ENCODE measurements at places on chromosomes 1 and 21. TPM values are rescaled to one million over a fixed set of nuclear protein-coding genes. Genes with fewer than 3 reads are reported as not detected.

LIN28A gene
- total RNA-seq: not detected

DNA sequence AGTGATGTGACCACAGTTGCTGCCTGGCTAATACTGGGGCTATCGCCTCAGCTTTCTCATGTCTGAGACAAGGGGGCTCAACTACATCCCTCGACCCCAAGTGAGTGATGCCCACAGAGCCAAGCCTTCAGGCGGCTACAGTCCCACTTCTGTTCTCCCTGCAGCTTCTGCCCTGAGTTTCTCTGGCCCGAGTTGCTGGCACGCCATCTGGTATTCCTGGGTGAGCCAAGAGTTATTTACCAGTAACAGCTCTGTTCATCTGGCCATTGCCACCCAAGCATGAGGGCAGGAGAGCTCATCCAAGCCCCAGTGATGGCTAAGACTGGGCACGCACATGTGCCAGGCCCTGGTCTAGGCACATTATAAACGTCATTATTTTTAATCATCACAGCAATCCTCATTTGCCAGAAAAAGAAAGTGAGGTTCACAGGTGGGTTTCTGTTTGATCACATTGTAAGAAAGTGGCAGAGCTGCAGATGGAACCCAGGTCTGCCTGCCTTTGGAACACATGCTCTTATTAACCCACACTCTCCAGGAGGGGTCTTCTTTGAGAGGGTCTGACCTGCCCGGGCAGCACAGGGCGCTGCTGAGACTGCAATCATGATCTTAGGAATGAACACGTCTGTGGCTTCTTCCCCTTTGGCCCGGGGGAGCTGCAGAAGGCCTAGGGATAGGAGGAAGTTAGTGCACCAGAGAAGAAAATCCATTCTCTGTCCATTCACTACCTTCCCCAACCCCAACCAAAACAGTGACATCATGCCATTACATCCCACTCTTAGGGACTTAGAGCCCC, 27.5 kb downstream of the KCND3 start:
- H3K36me3 ChIP-seq: no peaks in the 10 kb centered on the region
- DNase-seq: no peak
- H3K27ac ChIP-seq: no peak overlapping the region
- no peaks in the 10 kb centered on the region for H3K27me3 ChIP-seq

CBR3 gene
- total RNA-seq: 33.1 TPM

- peaks cover 7% of the 10 kb centered on the region for H3K36me3 ChIP-seq
- H3K4me1 ChIP-seq: peaks cover 17% of the 10 kb centered on the region
- no peak for DNase-seq
- no peak overlapping the region for H3K27ac ChIP-seq
Measured at GRCh38 chr21:44849616-44850130, 23.8 kb downstream of the PTTG1IP start.

AMPD1 gene
- not detected for total RNA-seq

C4BPA gene
- total RNA-seq: not detected

- no peaks in the 10 kb centered on the region for H3K36me3 ChIP-seq
- H3K4me1 ChIP-seq: no peaks in the 10 kb centered on the region
- no peak overlapping the region for H3K4me3 ChIP-seq
- H3K27me3 ChIP-seq: no peaks in the 10 kb centered on the region
- peak; percentile 18 for DNase-seq
- peak overlapping the region; percentile 53 for H3K27ac ChIP-seq
Measured at GRCh38 chr1:168709405-168710363, 19.3 kb downstream of the DPT start.

CHAF1B gene
- 0.59 TPM for total RNA-seq

DNA sequence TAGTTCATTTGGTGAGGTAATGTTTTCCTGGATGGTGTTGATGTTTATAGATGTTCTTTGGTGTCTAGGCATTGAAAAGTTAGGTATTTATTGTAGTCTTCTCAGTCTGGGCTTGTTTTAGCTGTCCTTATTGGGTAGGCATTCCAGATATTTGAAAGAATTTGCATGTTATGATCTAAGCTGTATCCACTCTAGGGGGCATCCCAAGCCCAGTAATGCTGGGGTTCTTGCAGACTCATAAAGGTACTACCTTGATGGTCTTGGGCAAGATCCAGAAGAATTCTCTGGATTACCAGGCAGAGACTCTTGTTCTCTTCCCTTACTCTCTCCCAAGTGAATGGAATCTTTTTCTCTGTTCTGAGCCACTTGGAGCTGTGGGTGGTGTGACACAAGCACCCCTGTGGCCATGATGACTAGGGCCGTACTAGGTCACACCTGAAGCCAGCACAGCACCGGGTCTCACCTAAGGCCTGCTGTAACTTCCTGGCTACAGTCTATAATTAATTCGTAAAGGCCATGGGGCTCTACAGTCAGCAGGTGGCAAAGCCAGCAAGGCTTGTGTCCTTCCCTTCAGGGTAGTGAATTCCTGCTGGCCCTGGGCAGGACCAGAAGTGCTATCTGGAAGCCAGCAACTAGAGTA, 74.8 kb upstream of the PDE4B start:
- no peaks in the 10 kb centered on the region for H3K27me3 ChIP-seq
- no peak for DNase-seq
- H3K27ac ChIP-seq: no peak overlapping the region
- no peaks in the 10 kb centered on the region for H3K4me1 ChIP-seq
- H3K4me3 ChIP-seq: no peak overlapping the region
- H3K36me3 ChIP-seq: no peaks in the 10 kb centered on the region

- H3K4me3 ChIP-seq: no peak overlapping the region
- no peak overlapping the region for H3K27ac ChIP-seq
- no peaks in the 10 kb centered on the region for H3K27me3 ChIP-seq
- no peak for DNase-seq
- peaks cover 7% of the 10 kb centered on the region for H3K4me1 ChIP-seq
- no peaks in the 10 kb centered on the region for H3K36me3 ChIP-seq
Measured at GRCh38 chr1:62377043-62377562, 57.9 kb upstream of the KANK4 start.

DNA sequence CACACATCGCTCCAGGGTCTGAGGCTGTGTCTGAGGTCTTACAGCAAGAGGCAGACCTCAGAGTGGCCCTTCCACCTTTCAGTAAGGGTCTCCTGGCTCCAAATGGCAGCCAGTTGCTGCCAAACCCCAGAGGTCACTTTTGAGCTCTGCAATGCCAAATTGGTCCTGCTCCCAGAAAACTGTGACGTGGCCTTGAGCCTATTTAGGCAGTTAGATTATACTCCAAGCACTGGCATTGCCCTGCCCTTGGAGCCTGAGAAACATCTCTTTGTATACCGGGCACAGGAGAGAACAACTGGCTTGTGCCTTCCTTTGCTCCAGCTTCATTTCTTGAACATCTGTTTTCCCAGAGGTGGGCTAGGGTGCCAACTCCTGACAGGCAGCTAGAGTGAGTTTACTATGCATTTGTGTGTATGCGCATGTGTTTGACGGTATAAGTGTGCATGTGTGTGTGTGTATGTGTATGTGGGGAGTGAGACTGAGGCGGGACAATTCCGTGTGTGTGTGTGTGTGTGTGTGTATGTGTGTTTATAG, 134.5 kb downstream of the IER5 start:
- no peak overlapping the region for H3K27ac ChIP-seq
- H3K4me1 ChIP-seq: no peaks in the 10 kb centered on the region
- no peaks in the 10 kb centered on the region for H3K27me3 ChIP-seq
- H3K36me3 ChIP-seq: no peaks in the 10 kb centered on the region

NUDT4B gene
- total RNA-seq: 6.9 TPM

DNA sequence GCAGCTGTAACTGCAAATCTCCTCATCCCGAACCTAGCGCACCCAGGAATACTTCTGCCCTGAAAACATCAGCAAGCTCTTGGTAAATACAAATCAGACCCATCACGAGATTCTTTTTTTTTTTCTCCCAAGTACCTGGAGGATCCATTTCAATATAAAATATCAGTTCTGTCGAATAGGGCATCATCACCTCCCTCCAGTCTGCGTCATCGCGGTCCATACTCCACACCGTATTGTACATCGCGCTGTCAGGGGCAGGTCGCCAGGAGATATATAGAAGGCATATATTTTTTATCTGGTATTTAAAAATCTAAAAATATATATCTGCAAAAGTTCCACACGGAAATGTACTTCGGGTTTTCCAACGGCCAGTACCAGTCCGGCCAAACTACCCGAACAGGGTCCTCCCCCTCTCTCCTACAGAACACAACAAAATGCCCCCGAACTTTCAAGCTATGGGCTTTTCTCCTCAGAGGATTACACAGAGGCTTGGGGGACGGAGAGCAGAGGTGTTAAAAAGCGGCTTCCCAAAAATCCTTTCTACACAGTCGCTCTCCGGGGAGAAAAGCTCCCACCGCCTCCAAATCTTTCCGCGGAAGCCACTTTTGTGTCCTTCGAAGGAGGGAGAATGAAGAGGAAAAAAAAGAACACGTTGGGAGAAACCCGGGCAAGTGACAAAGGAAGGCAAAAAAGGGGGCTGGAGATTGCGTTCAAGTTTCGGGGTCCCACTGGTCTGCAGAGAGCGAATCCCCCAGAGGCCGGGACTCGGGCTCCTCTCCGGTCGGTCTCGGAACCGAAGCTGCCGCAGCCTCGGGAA, 509 bp downstream of the PIK3R3 start:
- DNase-seq: no peak
- H3K4me1 ChIP-seq: peaks cover 11% of the 10 kb centered on the region
- H3K36me3 ChIP-seq: no peaks in the 10 kb centered on the region
- H3K27me3 ChIP-seq: peaks cover 37% of the 10 kb centered on the region

DNA sequence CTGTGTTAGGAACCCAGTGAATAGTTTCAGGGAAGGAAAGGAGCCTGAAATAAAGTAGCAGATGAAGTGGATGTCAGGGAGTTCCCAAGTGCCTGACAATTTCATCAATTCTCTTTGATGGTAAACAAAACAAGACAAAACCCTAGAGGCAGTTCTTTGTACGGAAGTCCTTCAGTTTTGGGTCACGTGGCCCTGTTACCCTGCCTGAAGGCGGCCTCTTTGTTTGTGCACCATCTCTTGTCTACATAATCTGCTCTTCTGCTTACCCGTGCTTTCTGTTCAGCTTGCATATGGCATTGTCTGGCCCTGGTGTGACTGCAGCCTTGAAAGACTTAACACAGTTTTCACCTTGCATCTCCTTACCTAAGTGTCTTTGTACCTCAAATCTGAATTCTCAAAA, 166.7 kb upstream of the DUSP10 start:
- no peak for DNase-seq
- H3K27ac ChIP-seq: no peak overlapping the region
- H3K4me3 ChIP-seq: no peak overlapping the region
- no peaks in the 10 kb centered on the region for H3K27me3 ChIP-seq
- no peaks in the 10 kb centered on the region for H3K36me3 ChIP-seq

PTPRC gene
- 10.3 TPM for total RNA-seq

- no peak overlapping the region for H3K27ac ChIP-seq
- H3K36me3 ChIP-seq: no peaks in the 10 kb centered on the region
- DNase-seq: no peak
Measured at GRCh38 chr21:27677546-27677945, 710.7 kb upstream of the ADAMTS5 start.

DNA sequence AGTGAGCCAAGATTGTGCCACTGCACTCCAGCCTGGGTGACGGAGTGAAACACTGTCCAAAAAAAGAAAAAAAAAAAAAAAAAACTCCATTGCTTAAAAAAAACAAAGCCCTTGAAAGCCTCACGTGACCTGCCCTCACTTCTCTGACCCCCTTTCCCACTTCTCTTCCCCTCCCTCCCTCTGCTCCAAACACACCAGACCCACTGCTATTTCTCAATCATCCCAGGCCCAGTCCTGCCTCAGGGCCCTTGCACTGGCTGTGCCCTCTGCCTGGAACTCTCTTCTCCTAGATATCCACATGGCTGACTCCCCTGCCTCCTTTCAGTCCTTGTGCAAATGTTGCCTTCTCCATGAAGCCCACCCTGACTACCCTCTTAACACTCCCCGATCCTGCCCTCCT, 45.4 kb upstream of the TARDBP start:
- DNase-seq: no peak
- H3K36me3 ChIP-seq: no peaks in the 10 kb centered on the region
- no peak overlapping the region for H3K4me3 ChIP-seq
- H3K27ac ChIP-seq: no peak overlapping the region

- no peak overlapping the region for H3K4me3 ChIP-seq
- no peak for DNase-seq
- no peaks in the 10 kb centered on the region for H3K27me3 ChIP-seq
- no peaks in the 10 kb centered on the region for H3K36me3 ChIP-seq
- no peaks in the 10 kb centered on the region for H3K4me1 ChIP-seq
Measured at GRCh38 chr1:30273456-30273855, 449.9 kb downstream of the MATN1 start.

RIMS3 gene
- total RNA-seq: 4.0 TPM

GRCh38 chr1:52917156-52917555, 4.4 kb downstream of the ECHDC2 start:
- H3K4me1 ChIP-seq: no peaks in the 10 kb centered on the region
- no peaks in the 10 kb centered on the region for H3K27me3 ChIP-seq
- H3K27ac ChIP-seq: no peak overlapping the region
- DNase-seq: no peak

- H3K4me1 ChIP-seq: no peaks in the 10 kb centered on the region
- no peaks in the 10 kb centered on the region for H3K36me3 ChIP-seq
- H3K27me3 ChIP-seq: no peaks in the 10 kb centered on the region
- no peak overlapping the region for H3K4me3 ChIP-seq
- no peak for DNase-seq
Measured at GRCh38 chr1:94974824-94975223, 47.9 kb upstream of the CNN3 start.

DNA sequence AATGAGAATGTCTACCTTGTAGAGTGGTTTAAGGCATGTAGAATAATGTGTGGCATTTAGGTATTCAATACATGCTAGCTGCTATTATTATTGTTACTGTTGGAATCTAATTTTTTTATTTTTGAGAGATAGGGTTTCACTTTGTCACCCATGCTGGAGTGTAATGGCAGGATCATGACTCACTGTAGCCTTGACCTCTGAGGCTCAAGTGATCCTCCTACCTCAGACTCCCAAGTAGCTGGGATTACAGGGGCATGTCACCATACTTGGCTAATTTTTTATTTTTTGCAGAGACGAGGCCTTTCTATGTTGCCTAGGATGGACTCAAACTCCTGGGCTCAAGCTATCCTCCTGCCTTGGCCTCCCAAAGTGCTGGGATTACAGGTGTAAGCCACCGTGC, 61.9 kb downstream of the EPB41 start:
- no peak overlapping the region for H3K27ac ChIP-seq
- H3K36me3 ChIP-seq: no peaks in the 10 kb centered on the region
- DNase-seq: no peak
- no peak overlapping the region for H3K4me3 ChIP-seq

PDE9A gene
- total RNA-seq: 27.2 TPM

DNA sequence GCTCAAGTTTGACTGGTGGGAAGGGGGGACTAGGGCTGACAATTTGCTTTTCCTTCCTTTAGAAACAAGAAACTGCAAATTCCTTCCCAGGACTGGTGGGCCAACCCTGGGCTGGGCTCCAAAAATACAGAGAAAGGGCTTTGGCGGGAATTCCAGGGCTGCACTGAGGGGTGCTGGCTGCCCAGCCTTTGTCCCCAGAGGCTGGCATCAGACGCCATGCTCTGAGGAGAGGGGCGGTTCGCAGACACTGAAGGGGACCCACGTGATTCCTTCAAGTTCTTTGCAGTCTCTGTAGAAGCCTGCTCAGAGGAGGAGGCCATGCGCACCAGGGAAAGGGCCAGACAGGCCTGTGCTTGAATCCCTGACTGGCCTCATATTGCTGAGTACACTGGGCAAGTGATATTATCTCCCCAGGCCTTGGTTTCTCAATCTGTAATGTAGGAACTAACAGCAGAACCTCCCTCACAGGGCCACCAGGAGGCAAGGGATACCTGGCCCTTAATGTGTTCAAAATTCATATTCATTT, 119.5 kb downstream of the EPHB2 start:
- H3K4me3 ChIP-seq: no peak overlapping the region
- H3K27me3 ChIP-seq: no peaks in the 10 kb centered on the region
- DNase-seq: no peak
- H3K27ac ChIP-seq: no peak overlapping the region

CGN gene
- 0.63 TPM for total RNA-seq

- H3K27me3 ChIP-seq: no peaks in the 10 kb centered on the region
- no peak overlapping the region for H3K4me3 ChIP-seq
- H3K36me3 ChIP-seq: no peaks in the 10 kb centered on the region
- H3K27ac ChIP-seq: no peak overlapping the region
- H3K4me1 ChIP-seq: no peaks in the 10 kb centered on the region
Measured at GRCh38 chr1:20931930-20932436, 144.9 kb upstream of the HP1BP3 start.
